ENCODE measurements at places on chromosomes 13 and 19. TPM values are rescaled to one million over a fixed set of nuclear protein-coding genes. Genes with fewer than 3 reads are reported as not detected.

- H3K27ac ChIP-seq = peak overlapping the region; percentile 92
- H3K36me3 ChIP-seq = peaks cover 24% of the 10 kb centered on the region
- no peak for DNase-seq
- peaks cover 34% of the 10 kb centered on the region for H3K4me1 ChIP-seq
Observed at GRCh38 chr19:11088506-11089253, 583 bp upstream of the LDLR start.

CCDC169 gene
- not detected for total RNA-seq

DNA sequence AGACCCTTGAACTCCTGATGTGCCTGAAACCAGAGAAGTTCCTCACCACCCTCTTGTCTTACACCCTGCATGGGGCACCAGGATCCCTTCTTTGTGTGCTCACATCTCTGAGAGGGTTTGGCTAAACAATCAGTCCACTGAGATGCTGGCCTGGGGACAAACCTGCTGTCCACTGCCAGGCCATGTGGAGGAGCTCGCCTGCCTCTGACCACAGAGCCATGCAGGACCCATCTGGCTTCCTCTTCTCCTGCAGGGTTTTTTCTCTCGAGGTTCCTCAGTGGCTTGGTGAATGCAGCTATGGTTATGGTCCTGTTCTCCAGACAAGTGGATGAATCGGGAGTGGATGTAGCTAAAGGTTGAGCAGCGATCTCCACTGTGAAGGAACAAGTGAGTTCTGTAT is 49.1 kb upstream of the MEDAG start:
- H3K27me3 ChIP-seq = no peaks in the 10 kb centered on the region
- H3K36me3 ChIP-seq = no peaks in the 10 kb centered on the region
- no peak overlapping the region for H3K27ac ChIP-seq
- H3K4me3 ChIP-seq = no peak overlapping the region
- no peak for DNase-seq

DNA sequence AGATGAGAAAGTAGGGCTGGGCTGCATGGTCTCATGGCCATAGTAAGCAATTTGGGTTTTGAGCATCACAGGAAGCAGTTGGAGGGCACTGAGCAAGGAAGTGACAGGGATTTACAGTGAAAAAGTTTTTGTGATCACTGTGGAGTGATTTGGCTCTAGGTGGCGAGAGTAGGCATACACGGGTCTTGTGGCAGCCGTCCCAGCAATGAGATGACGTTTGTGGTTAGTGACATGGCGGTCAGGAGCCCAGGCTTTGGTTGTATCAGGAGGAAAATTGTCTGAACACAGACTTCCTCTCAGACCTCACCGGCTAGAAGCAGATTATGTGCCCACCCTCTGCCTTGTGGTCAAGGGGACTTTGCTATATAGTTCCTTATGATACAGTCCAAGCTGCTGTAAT is 3.3 kb downstream of the ZNF444 start:
- no peaks in the 10 kb centered on the region for H3K27me3 ChIP-seq
- 0 out of 2 replicates have a peak, but pooled peaks cover 6% of the 10 kb centered on the region for H3K36me3 ChIP-seq
- DNase-seq = no peak
- peaks cover 24% of the 10 kb centered on the region for H3K4me1 ChIP-seq
- no peak overlapping the region for H3K27ac ChIP-seq

GADD45B gene
- total RNA-seq = 8.6 TPM

DNA sequence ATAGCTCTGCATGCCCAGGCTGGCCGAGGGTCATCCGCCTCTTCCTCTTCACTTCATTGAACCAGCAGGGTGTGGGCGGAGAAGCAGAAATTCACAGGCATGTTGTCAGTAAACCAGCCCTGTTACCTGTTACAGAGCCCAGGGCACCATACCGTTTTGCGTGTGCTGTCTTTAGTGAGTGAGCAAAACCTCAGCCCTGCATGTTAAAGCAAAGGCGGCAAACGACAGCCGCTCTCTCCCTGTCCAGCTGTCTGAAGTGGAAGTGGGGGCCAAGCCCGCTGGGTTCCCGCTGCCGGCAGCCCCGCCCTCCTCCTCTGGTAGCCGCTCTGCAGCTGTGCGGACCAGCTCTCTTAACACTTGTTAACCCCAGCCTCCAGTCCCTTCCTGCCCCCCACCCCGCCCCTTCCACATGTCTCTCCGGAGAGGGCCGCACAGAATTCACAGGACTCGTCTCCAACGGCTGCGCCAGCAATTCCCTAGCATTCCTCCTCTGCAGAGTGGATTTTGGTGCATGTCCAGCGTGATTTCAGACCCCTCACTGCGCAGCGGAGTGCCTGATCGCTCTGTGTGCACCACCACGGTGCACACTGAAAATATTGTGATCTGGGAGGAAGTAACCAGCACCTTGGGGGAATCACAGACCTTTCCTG is 12.7 kb downstream of the KLHL26 start:
- H3K4me1 ChIP-seq = no peaks in the 10 kb centered on the region
- no peaks in the 10 kb centered on the region for H3K27me3 ChIP-seq
- H3K27ac ChIP-seq = no peak overlapping the region
